Activated CD4-positive, alpha-beta T cell treated with anti-CD3 and anti-CD28 coated beads for 4 hours (primary cell): ENCODE measurements at places on chromosomes 12 and 14.

GRCh38 chr12:117393656-117394055 is 32.2 kb upstream of the NOS1 start:
- no peak for DNase-seq

DNA sequence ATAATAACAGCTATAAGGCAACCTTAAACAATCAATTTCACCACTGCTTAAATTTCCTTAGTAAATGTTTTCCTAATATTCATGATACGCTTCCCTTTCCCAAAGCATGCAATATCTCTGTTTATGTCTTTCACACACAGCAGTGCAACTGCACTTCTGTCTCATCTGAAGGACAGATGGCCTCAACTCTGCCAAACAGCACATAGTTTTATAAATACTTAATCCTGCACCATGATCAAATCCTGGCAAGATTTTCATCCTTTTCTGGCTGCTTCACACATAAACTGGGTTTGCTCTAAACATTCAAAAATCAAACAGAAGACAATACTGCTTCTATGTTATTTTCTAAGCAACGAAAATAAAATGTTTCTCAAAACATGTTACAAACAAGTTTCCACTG is 266.3 kb downstream of the ITPR2 start:
- DNase-seq: no peak

GRCh38 chr14:58151133-58152013 is 640 bp downstream of the ARMH4 start:
- no peak for DNase-seq

- DNase-seq: no peak
These were observed 117.1 kb upstream of the SLC35F4 start for GRCh38 chr14:57982804-57983634.

DNA sequence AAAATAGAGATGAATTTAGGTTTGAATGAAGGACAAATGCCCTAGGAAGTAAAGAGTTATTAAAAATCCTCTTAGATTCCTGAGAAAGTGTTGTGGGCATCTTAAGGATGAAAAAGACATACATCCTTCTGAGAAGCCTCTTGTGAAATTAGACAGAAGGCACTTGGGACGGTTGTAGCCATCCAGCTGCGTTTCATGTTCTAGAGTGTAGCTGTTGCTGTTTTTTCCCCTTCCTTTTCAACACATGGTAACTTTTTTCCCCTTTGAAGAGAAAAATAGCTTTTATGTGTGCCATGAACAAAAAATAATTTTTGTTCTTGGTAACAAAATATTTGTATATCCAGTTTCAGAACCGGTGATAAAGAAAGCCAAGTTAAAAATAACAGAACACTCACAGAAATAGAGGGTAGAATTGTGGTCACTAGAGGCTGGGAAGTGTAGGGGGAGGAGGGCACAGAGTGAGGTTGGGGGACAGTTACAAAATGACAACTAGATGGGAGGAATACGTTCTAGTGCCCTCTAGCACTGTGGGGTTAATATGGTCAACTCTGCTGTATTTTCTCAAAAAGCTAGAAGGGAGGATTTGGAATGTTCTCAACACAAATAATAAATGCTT is 58.4 kb downstream of the PTHLH start:
- no peak for DNase-seq

GRCh38 chr14:55107766-55108554 is 21.1 kb upstream of the LGALS3 start:
- DNase-seq: peak; percentile 44

- no peak for DNase-seq
These were observed 166.6 kb upstream of the ATP2B1 start for GRCh38 chr12:89875225-89875624.

DNA sequence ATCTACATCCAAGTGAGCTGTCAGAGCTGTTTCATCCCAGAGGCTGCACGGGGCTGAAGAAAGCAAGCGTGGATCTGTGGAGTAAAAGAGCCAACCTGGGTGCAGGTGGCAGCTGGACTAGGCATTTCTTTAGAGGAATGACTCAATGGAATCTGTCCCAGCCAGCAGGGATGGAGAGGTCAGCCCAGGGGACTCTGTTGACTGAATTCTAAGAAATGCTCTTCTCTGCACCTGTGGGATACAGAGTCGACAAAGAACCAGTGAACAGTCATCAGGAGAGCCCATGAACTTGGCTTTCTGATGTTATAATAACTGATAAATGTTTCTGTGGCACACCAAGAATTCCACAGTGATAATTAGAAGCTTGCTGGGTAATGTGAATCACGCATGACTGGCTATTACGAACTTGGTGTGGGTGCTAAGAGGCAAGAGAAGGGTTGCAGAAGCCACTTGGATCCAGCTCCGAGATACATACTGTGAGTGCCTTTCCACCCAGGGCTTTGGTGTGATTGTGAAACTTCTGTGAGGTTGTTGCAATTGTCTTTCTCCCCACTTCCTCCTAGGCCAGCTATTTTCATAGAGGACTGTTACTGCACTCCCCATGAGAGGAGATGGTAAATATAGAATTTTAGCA is 16.2 kb downstream of the PYGL start:
- no peak for DNase-seq

DNA sequence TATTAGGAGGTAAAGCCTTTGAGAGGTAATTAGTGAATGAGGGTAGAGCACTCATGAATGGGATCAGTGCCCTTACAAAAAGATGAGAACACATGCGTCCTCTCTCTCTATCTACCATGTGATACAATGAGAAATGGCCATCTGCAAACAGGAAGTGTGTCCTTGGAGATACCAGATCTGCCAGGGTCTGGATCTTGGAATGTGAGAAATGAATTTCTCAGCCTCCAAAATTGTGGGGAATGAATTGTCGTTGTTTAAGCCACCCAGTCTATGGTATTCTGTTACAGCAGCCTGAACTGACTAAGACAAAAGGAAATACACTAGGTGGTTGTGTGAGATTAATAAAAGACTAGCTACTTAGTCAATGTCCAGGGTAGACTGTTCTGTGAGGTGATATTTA is 366.6 kb downstream of the NELL2 start:
- DNase-seq: no peak

- DNase-seq: no peak
These were observed 1.8 kb downstream of the KITLG start for GRCh38 chr12:88578276-88579160.

- no peak for DNase-seq
These were observed 7.8 kb upstream of the TBPL2 start for GRCh38 chr14:55448141-55448614.

DNA sequence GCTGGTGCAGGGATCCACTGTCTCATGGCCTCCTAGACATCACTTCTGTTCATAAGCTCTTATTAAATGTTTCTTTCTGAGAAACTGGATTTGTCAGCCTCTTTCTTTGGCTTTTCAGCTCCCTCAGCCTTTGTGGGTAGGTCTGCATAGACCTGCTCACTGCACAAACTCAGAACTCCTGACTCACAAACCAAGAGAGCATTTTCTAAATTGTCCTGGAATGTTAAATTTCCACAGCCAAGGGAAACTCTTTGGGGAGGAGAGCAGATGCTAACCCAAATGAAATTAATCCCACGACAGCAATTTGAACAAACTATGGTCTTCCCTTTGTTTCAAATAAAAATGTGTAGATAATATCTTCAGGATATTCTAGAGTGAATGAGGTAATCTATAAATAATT is 19.5 kb upstream of the CERS5 start:
- no peak for DNase-seq

GRCh38 chr12:65788912-65789311 is 35.4 kb upstream of the HMGA2 start:
- DNase-seq: no peak

DNA sequence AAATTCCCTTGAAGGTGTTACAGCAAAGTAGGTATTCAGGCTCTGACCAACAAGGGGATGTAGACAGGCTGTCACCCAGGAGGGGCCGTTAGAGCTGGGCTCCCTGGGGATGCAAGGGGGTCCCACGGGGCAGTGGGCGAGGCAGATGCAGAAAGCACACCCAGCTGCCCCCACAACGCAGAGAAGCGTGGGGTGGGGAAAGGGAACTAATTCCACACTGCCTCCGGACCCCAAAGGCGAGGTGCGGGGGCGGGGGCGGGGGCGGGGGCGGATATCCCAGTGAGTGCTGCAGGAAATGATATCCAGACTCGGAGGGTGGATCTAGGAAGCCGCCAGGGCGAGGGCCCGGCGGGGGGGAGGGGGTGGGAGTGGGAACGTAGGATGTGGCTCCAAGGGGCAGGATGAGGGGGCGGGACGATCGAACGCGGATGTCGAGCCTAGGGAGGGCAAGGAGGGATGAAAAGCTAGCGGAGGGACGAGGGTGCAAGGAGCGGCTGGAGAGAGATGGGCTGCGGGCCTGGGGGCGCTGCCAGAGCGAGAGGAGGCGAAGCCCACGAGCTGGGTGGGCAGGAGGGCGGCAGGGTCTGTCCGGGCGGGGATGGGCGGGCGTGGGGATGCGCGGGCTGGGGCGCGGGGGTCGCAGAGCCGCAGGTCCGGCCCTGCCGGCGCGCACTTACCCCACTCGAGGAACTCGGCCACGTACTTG is 874 bp downstream of the CDC42BPB start:
- DNase-seq: no peak

DNA sequence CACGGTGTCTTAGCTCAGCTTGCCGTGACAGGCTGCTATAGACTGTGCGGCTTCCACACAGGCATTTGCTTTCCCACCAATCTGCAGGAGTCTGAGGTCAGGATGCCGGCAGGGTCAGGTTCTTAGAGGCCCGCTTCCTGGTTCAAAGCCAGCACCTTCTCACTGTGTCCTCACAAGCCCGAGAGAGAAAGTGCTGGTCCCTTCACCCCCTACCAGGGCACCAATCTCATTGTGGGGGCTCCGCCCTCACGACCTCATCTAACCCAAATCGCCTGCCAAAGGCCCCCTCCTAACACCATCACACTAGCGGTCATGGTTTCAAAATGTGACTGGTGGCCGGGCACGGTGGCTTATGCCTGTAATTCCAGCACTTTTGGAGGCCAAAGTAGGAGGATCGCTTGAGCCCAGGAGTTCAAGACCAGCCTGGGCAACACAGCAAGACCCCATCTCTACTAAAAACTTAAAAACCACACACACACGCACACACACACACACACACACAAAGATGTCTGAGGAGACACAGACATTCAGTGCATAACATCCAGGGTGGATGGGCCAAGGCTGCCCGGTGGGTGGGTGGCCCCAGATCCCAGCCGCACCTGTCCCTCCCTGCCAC is 26.8 kb downstream of the MMP17 start:
- no peak for DNase-seq

DNA sequence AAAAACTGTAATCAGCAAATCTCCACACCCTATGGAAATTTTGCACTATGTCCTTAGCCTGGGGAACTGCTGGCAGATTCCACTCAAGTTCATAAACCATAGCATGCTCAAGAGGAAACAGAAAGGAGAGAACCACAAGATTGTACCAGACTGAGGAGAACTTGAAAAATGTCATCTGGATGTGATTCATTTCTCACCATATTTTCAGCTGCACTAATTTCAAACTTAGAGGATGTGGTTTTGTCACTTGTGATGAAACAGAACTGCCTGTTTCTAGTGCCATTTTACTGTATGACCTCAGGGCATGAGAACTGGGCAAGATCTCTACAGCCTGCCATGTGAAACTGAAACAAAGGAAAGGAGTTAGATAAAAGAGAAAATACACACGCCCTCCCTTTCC is 1493.1 kb upstream of the FLRT2 start:
- no peak for DNase-seq

DNA sequence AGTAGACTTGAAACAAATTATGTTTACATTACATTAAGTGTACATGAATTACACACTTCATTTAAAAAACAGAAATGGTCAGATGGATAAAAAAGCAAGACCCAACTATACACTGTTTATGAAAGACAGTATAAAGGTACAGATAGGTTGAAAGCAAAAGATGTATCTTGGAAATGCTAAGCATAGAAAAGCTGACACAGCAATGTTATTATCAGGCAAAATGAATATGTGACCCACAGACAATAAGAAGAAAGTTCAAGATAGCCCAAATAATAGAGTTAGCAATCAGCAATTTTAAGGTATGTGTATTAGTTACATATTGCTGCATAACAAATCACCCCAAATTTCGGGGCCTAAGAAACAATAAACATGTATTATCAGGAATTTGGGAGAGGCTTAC is 153.5 kb downstream of the DHRS2 start:
- no peak for DNase-seq
